ENCODE measurements at places on chromosomes 2 and 18.

DNA sequence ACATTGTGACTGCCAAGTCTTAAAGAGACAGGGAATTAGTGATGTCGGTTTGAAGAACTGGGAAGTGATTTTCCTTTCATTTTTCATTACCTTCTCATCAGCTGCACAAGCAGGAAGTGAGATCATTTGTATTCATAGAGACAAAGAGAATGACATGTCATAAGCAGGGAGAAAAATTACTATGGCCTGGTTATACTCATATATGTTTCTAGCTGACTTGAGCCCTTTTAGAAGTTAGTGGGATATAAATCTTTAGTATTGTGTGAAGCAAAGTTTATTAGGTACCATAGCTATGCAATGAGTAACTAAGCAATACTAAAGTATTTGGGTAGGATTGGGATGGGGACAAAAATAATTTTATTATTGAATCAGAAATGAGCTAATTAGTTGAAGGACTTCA is 284.1 kb downstream of the PID1 start:
- DNase-seq = no peak

GRCh38 chr18:6222271-6222670 is 192.4 kb downstream of the L3MBTL4 start:
- DNase-seq = no peak

DNA sequence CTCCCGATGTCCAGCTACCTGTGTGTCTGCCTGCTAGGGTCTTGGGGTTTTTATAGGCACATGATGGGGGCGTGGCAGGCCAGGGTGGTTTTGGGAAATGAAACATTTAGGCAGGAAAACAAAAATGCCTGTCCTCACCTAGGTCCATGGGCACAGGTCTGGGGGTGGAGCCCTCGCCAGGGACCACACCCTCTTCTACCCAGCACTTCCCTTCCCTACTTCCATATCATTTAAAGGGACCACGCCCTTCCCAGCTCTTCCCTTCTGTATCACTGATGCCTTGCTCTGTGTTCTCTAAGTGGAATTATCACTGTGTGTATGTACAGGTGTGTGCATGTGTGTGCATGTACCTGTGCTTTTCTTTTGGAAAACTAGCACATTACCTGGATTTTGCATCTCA is 6.3 kb downstream of the UGT1A1 start:
- no peak for DNase-seq

GRCh38 chr18:11909591-11910026 is 1.5 kb upstream of the MPPE1 start:
- no peak for DNase-seq

- DNase-seq = no peak
These were observed 237.1 kb downstream of the GPD2 start for GRCh38 chr2:156673333-156673615.

- DNase-seq = no peak
These were observed 204.2 kb downstream of the BABAM2 start for GRCh38 chr2:28094739-28095138.

DNA sequence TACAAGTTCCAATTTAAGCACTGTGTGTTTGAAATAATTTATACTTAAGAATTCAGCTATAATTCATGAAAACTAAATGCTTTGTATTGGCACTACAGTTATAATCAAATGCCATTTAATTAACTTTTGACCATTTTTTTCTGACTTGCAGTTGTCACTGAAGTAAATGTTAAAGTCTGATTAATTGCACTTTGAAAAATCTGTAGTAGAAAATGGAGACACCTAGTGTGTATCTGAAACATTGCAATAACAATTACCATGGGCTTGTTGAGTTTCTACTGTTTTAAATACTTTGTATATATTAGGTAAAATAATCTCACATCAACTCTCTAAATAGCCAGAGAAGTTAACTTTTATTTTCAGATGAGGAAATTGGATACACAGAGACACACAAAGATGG is 458.6 kb upstream of the FSIP2 start:
- DNase-seq = no peak

DNA sequence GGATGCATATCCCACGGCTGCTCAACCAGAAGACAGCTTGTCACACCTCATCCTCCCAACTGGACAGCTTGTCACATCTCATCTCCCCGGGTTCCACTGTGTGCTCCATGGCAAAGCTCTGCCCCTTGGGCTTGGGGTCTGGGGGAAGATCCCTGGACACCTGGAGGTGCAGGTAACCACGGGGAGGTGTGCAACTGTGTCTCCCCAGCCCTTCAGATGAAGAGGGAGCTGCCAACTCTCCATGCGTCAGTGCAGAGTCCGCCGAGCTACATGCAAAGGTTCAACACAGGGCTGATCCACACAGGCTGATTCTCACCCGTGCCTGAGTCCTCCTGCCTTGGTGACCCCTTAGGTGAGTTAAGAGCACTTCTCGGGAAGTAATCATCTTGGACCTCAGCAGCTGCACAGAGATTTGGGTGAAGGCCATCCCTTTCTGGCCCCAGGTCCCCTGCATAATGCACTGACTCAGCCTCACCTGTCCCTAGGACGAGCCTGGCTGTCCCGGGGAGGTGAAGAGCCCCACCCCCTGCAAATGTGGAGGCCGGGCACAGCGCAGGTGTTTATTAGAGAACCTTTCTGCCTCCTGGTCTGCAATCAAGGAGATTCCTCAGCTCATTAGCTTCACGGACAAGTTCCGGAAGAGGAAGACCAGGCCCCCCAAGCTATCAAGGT is 157.9 kb downstream of the PXDN start:
- no peak for DNase-seq

- no peak for DNase-seq
These were observed 11.3 kb upstream of the SPATA3 start for GRCh38 chr2:230984393-230985220.

DNA sequence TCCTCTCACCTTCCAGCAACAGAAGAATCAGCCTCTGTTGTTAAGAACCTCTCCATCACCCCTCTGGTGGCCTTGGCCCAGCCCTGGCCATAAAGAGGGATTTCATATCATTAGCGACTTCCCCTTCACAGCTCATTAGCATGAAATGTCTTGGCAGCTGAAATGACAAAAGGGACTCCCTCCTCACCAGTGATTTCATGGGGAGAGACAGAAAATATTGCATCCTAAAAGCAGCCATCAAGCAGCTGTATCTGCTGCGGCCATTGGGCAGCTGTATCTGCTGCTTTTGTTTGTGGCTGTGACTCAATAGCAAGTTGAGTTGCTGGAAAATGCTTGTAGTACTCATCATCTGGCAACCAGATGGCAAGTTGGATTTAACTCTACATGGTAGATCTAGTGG is 105.9 kb upstream of the RMDN2 start:
- DNase-seq = no peak

DNA sequence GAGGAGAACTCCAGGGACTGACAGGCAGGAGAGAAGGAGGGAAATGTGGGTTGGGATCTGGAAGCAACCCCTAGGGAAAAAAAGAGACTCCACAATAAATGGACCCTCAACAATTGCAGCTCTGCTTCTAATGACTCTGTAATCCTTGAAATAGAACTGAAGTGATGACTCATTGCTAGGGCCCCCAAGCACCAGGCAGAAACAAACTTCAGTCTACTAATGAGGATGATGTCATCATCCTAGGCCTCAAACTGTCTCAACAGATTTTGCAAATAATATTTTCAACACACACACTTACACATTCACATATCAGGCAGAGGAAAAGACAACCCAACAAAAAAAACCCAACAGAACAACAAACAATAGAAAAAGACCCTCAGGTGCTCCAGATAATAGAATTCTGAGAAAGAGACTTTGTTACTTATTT is 143.3 kb downstream of the HDAC4 start:
- DNase-seq = no peak

GRCh38 chr18:48304906-48305693 is 104.1 kb downstream of the ZBTB7C start:
- no peak for DNase-seq

DNA sequence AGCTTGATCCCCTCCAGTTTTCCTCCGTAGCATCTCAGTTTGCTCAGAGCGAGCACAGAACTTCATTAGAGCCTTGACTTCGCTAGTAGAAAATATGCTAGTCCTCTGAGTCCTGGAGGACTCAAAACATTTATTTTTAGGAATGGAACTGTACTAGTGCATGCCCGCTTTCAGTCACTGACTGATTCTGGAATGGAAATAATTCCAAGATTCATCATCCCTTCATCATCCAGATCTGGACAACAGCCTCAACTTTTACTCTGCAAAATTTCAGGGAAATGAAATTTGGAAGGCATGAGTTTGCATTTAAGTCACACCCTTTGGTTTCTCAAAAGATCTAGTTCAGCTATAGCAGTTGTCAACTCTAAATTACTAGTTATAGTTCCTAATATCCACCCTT is 304.6 kb downstream of the XIRP2 start:
- no peak for DNase-seq

DNA sequence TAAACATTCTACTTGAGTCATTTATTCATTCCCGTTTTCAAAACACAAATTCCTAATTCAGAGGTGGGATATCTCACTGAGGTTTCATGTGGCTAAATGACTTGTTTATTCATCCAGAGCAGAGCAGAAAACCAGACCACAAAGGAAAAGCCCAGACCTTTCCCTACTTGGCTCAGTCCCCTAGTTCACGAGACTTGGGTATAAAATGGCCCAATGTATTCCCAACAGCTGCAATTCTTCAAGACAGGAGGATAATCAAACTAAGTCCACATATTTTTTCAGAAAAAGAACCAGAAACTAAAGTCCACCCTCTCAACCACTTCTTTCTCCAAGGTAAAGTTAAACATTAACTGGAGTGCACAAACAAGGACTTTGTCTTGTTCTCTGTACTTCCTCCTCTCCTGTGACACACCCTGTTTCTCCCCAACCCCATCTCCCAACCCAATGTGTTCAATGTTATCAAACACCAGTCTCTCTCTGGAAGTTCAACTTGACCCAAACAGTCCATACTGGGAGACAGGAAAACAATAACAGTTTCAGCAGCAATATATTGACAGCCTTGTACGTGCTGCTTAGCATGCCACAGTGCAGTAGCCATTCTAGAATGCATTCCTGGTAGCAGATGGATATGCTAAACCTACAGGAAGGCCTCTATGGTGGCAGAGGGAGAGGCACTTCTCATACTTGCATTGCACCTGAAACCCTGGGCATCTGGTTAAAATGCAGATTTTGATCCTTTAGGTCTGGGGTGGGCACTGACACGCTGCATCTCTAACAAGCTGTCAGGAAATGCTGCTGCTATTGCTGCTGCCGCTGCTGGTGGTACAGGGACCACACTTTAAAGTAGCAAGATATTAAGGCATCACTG is 110.7 kb downstream of the INO80D start:
- DNase-seq = no peak

All from T-helper 2 cell (primary cell).